Stimulated activated CD8-positive, alpha-beta memory T cell treated with anti-CD3 and anti-CD28 coated beads, Interleukin-15, amount 100 ng/mL, for 4 hours (primary cell): ENCODE measurements at places on chromosomes 5 and 9.

DNA sequence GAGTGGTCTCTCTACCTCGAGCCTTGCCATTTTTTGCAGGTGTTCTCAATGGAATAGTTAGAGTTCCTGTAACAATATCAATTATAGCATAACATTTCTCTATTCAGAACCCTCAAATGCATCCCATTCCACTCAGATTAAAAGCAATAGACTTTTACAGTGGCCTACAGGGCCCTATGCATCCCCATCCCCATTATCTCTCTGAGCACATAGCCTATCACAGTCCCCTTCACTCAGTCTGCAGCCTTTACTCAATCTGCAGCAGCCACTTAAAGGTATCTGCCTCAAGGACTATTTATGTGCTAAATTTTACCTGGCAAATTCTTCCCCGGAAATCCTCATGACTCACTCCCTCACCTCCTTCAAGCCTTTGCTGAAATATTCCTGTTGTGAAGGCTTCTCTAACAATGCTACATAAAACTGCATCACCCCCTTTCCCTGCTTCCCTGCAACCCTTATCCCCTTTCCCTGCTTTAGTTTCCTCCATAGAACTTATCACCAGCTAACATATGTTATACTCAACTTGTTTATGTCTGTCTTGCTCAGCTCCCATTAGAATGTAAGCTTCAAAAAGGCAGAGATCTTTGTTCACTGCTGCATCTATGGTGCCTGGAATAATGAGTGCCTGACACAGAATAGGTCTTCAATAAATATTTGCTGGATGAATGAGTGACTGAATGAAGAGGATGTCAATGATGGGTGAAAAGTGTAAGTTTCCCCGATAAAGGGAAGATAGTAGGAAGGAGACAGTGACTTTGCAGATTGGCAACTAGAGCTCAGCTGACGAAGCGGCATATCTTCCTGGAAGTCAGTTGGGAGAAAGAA is 54.1 kb upstream of the ZNF366 start:
- no peak for DNase-seq

- no peak for DNase-seq
Measured at GRCh38 chr5:127517110-127517479, 345 bp upstream of the PRRC1 start.

- no peak for DNase-seq
Measured at GRCh38 chr5:141709699-141710267, 27.8 kb upstream of the ARAP3 start.

DNA sequence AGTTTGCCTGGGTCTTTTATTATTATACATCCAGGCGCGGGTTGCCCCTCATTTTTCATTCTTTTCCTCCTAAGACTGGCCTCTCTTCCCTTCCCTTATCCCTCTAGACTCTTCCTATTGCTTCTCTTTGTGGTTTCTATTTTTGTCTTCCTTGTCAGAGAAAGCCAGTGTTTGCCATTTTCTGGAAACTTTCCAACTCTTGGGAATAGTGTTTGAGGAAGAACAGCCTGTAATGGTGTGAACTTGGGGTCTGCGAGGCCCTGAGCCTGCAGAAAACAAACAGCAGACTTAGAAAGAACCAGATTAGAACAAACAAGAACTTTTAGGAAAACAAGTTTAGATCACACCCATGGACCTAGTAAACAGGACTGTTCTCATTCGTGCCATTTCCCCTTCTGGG is 15.5 kb downstream of the PRKACG start:
- no peak for DNase-seq
